Stimulated activated naive CD8-positive, alpha-beta T cell treated with anti-CD3 and anti-CD28 coated beads, Interleukin-15, amount 100 ng/mL, for 72 hours (primary cell): ENCODE measurements at places on chromosomes 7 and 10.

DNA sequence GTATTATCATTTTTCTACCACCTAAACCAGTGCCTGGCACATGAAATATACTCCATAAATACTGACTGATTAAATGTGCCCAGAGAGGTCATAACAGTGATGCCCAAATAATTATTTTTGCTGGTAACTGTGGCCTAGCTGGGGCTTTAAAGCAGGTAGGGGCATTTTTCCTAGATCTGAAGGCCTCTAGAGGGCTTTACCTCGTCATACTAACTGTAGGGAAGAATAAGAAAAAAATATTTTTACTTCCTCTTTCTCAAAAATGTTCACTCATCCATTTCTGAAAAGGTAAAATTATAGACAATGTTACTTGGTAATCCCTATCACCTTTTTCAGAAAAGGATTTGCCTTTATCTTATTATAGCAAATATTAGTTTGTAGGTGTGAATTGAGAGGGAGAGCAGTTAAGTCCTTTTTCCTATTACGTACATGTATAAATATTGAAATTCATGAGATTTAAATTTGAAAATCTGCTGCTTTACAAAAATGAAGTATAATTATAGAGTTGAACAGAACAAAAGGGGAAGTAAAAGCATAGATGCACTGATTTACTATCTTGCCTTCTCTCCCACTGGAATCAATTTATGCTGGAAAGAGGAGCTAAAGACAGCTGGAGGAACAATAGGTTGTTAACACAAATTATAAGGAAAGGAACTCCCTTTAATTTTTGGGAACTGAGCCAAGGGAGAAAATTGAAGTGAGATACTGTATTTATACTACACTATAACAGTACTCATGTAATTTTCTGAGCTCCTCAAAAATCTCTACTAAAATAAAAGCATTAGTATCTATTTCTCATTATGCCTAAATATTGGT, 71.5 kb upstream of the NOBOX start:
- DNase-seq = no peak

DNA sequence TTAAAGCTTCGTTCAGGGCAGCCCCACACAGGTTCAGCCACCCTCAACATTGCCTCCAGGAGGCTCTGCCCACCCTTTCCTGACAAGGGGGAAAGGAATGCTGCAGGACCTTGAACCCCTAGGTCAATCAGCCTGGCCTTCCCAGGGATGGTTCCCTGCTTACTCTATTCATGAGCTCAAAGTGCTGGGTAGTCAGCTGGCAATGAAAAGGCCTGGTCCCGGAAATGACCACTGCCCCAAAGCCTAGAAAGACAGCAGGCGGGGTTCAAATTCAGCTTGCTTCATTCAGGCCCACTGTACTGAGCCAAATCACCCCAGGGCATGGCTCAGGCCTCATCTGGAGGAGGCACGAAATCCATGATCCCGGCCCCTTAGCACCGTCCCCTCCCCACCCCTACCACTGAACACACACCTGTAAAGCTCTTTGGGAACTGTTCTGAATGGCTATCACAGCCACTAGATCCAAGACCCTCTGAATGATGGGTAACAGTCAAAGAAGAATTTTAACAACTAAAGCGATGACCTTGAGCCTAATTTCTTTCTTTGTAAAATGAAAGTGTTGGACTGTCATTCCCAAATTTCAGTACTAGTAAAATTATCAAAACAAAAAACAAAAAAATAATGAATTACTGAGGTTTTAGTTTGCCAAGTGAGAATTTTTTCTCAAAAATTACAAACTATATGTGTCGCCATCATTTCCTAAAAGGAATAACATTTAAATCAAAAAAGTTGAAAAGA, 1.0 kb downstream of the URGCP start:
- DNase-seq = no peak

- peak; percentile 40 for DNase-seq
Observed at GRCh38 chr10:30736685-30737232, 107.2 kb upstream of the LYZL2 start.

DNA sequence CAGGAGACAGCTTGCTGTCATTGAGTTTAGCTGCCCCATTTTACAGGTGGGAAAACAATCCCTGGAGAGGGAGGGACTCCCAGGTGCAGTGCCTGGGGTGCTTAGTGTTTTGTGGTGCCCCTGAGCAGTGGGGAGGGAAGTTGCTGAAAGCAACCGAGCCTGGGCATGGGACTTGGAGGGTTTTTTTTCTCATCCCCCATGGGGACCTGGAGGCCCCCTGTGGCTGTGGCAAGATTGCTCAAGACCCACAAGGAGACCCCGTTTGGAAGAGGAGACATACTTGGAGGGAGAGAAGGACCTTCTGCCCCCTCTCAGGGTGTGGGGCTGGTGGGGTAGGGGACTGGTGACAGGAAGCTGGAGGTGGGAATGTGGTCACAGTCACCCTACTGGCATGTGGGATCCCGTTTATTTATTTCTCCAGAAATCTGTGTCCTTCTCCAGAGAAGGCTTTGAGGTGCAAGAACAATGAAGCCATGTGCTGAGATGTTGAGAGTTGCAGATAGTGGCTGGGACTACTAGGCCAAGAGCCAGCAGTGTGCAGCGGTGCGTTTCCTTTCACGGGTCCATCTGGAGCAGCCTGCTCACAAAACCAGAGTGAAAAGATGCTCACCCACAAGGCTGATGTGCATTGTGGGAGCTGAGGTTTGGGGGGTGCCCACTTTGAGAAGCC, 21.5 kb downstream of the ZMIZ1 start:
- DNase-seq = no peak

GRCh38 chr10:117248750-117249465, 8.0 kb downstream of the SLC18A2 start:
- DNase-seq = no peak

DNA sequence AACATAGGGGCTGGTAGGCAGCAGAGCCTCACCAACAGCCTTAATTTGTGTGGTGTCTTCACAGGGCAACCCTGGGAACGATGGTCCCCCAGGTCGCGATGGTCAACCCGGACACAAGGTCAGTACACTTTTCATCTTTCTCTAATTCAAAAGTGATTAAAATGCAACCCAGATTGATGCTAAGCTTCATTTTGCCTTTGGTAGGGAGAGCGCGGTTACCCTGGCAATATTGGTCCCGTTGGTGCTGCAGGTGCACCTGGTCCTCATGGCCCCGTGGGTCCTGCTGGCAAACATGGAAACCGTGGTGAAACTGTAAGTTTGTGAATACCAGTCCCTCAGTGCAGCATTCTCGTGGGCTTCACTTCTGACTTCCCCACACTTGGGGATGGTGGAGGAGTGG, 30.9 kb downstream of the COL1A2 start:
- DNase-seq = no peak

GRCh38 chr7:1457949-1458682, 1.2 kb downstream of the MICALL2 start:
- no peak for DNase-seq

GRCh38 chr7:51228386-51228958, 88.1 kb downstream of the COBL start:
- DNase-seq = no peak
